ENCODE measurements at places on chromosomes 1 and 21. TPM values are rescaled to one million over a fixed set of nuclear protein-coding genes. Genes with fewer than 3 reads are reported as not detected.

The ELAPOR1 gene
- 0.51 TPM for total RNA-seq

The NHLH1 gene
- total RNA-seq, result 0.45 TPM

The CLCA2 gene
- not detected for total RNA-seq

The KIF17 gene
- total RNA-seq, result 1.2 TPM

The FCRL1 gene
- not detected for total RNA-seq

The FRRS1 gene
- 2.3 TPM for total RNA-seq

The LHX8 gene
- total RNA-seq, result 1.1 TPM

The SPRR3 gene
- not detected for total RNA-seq

The FNDC10 gene
- total RNA-seq, result 5.2 TPM

The SDF4 gene
- 124 TPM for total RNA-seq

The INPP5B gene
- 4.6 TPM for total RNA-seq

The BACE2 gene
- total RNA-seq, result 21.7 TPM

The SPRR1A gene
- total RNA-seq, result not detected

The HTR1D gene
- 11.6 TPM for total RNA-seq

The RXFP4 gene
- not detected for total RNA-seq

The LYPD8 gene
- 0.21 TPM for total RNA-seq

The FCMR gene
- 7.0 TPM for total RNA-seq

The ZNF695 gene
- total RNA-seq, result 1.2 TPM

The SPATA17 gene
- 2.7 TPM for total RNA-seq

The ZNF648 gene
- not detected for total RNA-seq

The GUCA2B gene
- total RNA-seq, result not detected

The RAB13 gene
- 159 TPM for total RNA-seq

The ZNF683 gene
- total RNA-seq, result not detected

The TCP10L gene
- 0.90 TPM for total RNA-seq

The AUNIP gene
- total RNA-seq, result 5.8 TPM

The FCRL6 gene
- total RNA-seq, result not detected

The WNT9A gene
- 8.2 TPM for total RNA-seq

The SEMA4A gene
- 0.42 TPM for total RNA-seq

The SPRR2E gene
- not detected for total RNA-seq

The CHI3L2 gene
- not detected for total RNA-seq

The CD52 gene
- not detected for total RNA-seq

The CFHR4 gene
- total RNA-seq, result not detected

The GJA4 gene
- total RNA-seq, result not detected

The BGLAP gene
- not detected for total RNA-seq

The TEDDM1 gene
- not detected for total RNA-seq

The STMN1 gene
- total RNA-seq, result 201 TPM

The LAMC2 gene
- total RNA-seq, result 21.0 TPM

The TMEM240 gene
- 0.52 TPM for total RNA-seq

The KCNJ10 gene
- not detected for total RNA-seq

The OR2L8 gene
- total RNA-seq, result not detected

The KRTAP13-2 gene
- total RNA-seq, result not detected

The SMPDL3B gene
- total RNA-seq, result 1.3 TPM

The HDGF gene
- 455 TPM for total RNA-seq

The DYNLT5 gene
- not detected for total RNA-seq

The GJA9 gene
- not detected for total RNA-seq

The RIMKLA gene
- 1.1 TPM for total RNA-seq

The ZBTB17 gene
- 12.0 TPM for total RNA-seq

The ZNF644 gene
- 12.9 TPM for total RNA-seq

The DHX9 gene
- 171 TPM for total RNA-seq

The TNFSF18 gene
- total RNA-seq, result not detected

The FAM177B gene
- not detected for total RNA-seq

The PPIAL4G gene
- total RNA-seq, result not detected

The PPM1J gene
- 1.4 TPM for total RNA-seq

The MORN1 gene
- 8.3 TPM for total RNA-seq

The TGFBR3 gene
- total RNA-seq, result 3.6 TPM

The RCAN1 gene
- 7.4 TPM for total RNA-seq

The SAMSN1 gene
- total RNA-seq, result not detected

The PLA2G2D gene
- total RNA-seq, result not detected

The OR10R2 gene
- total RNA-seq, result not detected

The TOMM40L gene
- 10.1 TPM for total RNA-seq
